Natural killer cell treated with Interleukin-12 subunit alpha and Interleukin-12 subunit beta and Interleukin-15 and Interleukin-18, amount 100 ng/mL, for 72 hours (primary cell): ENCODE measurements at places on chromosomes 7 and 10. TPM values are rescaled to one million over a fixed set of nuclear protein-coding genes. Genes with fewer than 3 reads are reported as not detected.
A peak's percentile ranks its signal among the peaks of the same experiment; 100 is the strongest.

GRCh38 chr10:114616516-114616915 is 41.6 kb downstream of the ABLIM1 start:
- H3K36me3 ChIP-seq = no peaks in the 10 kb centered on the region
- H3K27me3 ChIP-seq = peaks cover 11% of the 10 kb centered on the region
- H3K4me1 ChIP-seq = peaks cover 11% of the 10 kb centered on the region

GRCh38 chr10:69213591-69214311 is 6.4 kb upstream of the HKDC1 start:
- peaks cover 8% of the 10 kb centered on the region for H3K36me3 ChIP-seq
- no peak overlapping the region for H3K27ac ChIP-seq
- no peak overlapping the region for H3K4me3 ChIP-seq
- peaks cover 24% of the 10 kb centered on the region for H3K4me1 ChIP-seq
- DNase-seq = no peak

GTF2IRD2 gene
- 14.8 TPM for total RNA-seq

GRCh38 chr7:38169847-38170246 is 8.2 kb upstream of the STARD3NL start:
- no peaks in the 10 kb centered on the region for H3K36me3 ChIP-seq
- peaks cover 48% of the 10 kb centered on the region for H3K4me1 ChIP-seq
- peaks cover 15% of the 10 kb centered on the region for H3K27me3 ChIP-seq
- no peak for DNase-seq

- H3K27ac ChIP-seq = no peak overlapping the region
- no peak for DNase-seq
Observed at GRCh38 chr10:49276596-49276995, 22.4 kb upstream of the C10orf71 start.

DNA sequence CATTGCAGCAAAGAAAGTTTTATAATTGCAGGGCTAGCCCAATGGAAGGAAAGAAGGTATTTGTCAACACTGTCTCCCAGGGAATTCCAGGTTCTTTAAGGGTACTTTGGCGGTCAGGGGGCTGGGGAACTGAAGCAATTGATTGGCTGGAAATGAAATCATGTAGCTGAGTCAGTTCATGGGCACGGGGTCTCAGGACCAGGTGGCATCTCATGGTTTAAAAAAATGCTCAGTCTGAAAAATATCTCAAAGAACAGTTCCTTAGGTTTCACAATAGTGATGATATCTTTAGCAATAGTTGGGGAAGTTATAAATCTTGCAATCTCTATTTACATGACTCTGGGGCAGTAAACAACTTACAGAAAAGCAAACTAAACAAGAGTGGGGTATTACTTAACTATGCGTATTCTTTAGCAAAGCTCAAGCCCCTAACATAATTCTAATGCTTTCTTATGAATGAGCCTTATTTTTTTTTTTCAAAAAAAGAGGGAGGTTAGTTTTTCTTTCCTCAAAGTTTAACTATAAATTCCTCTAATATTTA is 376.9 kb upstream of the NRG3 start:
- no peak overlapping the region for H3K4me3 ChIP-seq
- DNase-seq = no peak
- no peaks in the 10 kb centered on the region for H3K27me3 ChIP-seq
- no peak overlapping the region for H3K27ac ChIP-seq
- H3K36me3 ChIP-seq = no peaks in the 10 kb centered on the region

DNA sequence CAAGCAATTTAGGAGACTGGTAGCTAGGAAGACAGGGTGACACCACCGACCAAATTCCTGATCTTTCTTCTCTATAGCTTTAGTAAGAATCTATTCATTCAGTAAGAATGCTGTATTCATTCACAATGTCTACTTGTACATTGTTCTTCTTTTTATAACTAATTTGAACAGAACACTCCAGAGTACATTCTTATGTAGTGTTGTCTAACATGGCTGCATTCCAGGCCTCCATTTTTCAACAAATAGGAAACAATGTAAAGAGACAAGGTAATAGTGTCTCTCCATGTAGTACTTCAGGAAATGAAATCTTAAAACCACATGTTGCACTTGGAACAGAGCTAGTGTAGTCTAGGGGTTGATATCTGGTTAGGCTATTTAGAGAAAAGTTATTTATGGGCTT is 1.8 kb downstream of the VCL start:
- H3K27me3 ChIP-seq = no peaks in the 10 kb centered on the region
- DNase-seq = no peak
- H3K4me3 ChIP-seq = peak overlapping the region; percentile 95
- H3K27ac ChIP-seq = peak overlapping the region; percentile 79

DNA sequence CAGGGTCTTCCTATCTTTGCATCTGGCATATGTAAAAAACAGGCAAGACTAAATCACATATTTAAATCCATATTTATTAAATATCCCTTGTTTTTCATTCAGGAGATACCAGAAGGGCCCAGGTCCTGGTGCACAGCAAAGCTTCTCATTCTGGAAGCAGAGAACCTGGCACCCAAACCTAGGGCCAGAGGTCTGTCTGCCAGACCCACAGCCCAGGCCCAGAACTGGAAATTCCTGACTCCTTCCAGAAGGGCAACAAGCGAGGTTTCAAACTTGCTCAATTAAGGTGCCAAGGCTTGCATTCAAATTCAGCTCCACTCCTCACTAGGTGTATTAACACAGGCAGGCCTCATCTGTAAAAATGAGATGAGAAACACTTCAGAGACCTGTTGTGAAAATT is 4.2 kb upstream of the MYO1G start:
- H3K4me1 ChIP-seq = peaks cover 74% of the 10 kb centered on the region
- no peak for DNase-seq
- no peaks in the 10 kb centered on the region for H3K27me3 ChIP-seq
- peaks cover 37% of the 10 kb centered on the region for H3K36me3 ChIP-seq
- peak overlapping the region; percentile 94 for H3K4me3 ChIP-seq
- peak overlapping the region; percentile 99 for H3K27ac ChIP-seq

DNA sequence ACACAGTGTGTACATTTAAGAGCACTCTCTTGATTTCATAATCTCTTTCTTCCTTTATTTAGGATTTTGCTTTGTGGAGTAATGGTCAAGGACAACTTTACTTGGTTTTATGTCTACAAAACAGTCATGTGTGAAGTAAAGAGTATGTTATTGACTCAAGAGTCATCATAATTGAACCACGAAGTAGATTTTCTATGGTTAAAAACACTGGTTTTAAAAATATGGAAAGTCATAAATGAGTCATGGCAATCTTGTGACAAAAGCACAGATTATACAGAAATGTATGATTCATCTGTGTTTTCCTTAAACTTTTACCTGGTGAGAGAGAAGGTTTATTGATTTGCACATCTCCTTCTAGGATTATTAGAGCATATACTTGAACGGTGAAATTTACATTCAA is 969.7 kb downstream of the GATA3 start:
- H3K4me1 ChIP-seq = no peaks in the 10 kb centered on the region
- no peak overlapping the region for H3K4me3 ChIP-seq
- no peak overlapping the region for H3K27ac ChIP-seq
- no peaks in the 10 kb centered on the region for H3K36me3 ChIP-seq
- no peak for DNase-seq

GRCh38 chr10:74194999-74195398 is 44.0 kb downstream of the ADK start:
- no peak for DNase-seq
- H3K27ac ChIP-seq = no peak overlapping the region
- H3K4me3 ChIP-seq = no peak overlapping the region
- no peaks in the 10 kb centered on the region for H3K27me3 ChIP-seq

GRCh38 chr7:103075337-103075918 is 488 bp downstream of the ARMC10 start:
- H3K27me3 ChIP-seq = no peaks in the 10 kb centered on the region
- peak; percentile 84 for DNase-seq
- H3K36me3 ChIP-seq = no peaks in the 10 kb centered on the region
- peaks cover 30% of the 10 kb centered on the region for H3K4me1 ChIP-seq
- peak overlapping the region; percentile 93 for H3K27ac ChIP-seq

GRCh38 chr7:148382596-148382995 is 208.0 kb upstream of the C7orf33 start:
- H3K27me3 ChIP-seq = peaks cover 11% of the 10 kb centered on the region
- H3K36me3 ChIP-seq = no peaks in the 10 kb centered on the region
- DNase-seq = no peak
- H3K27ac ChIP-seq = no peak overlapping the region
- no peak overlapping the region for H3K4me3 ChIP-seq

WNT8B gene
- total RNA-seq = not detected

- no peaks in the 10 kb centered on the region for H3K4me1 ChIP-seq
- no peak overlapping the region for H3K4me3 ChIP-seq
Observed at GRCh38 chr7:19587291-19587690, 121.5 kb downstream of the POLR1F start.

ZNF239 gene
- not detected for total RNA-seq

DNA sequence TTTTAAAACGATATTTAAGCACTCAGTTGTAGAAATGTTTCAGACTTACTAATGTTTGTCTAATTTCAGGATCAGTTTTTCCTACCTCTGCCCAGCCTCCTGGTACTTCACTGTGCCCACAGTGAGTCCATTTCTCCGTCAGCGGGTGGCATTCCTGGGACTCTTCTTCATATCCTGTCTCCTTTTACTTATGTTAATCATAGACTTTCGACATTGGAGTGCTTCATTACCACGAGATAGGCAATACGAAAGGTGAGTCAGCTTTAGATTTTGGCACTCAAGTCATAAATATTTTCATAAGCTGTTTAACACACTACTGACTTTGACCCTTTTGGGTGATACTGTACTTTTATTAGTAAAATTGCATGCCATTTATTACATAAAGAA is 2.1 kb downstream of the ENTPD7 start:
- peaks cover 14% of the 10 kb centered on the region for H3K4me1 ChIP-seq
- peaks cover 4% of the 10 kb centered on the region for H3K27me3 ChIP-seq
- no peak for DNase-seq
- H3K36me3 ChIP-seq = peaks cover 22% of the 10 kb centered on the region

- H3K27ac ChIP-seq = no peak overlapping the region
- no peak for DNase-seq
- H3K36me3 ChIP-seq = no peaks in the 10 kb centered on the region
- no peak overlapping the region for H3K4me3 ChIP-seq
- H3K4me1 ChIP-seq = no peaks in the 10 kb centered on the region
- H3K27me3 ChIP-seq = peaks cover 35% of the 10 kb centered on the region
Observed at GRCh38 chr10:10828623-10829022, 189.0 kb upstream of the CELF2 start.

GRCh38 chr10:77633376-77633775 is 4.2 kb downstream of the KCNMA1 start:
- H3K4me3 ChIP-seq = no peak overlapping the region
- H3K27ac ChIP-seq = no peak overlapping the region
- H3K4me1 ChIP-seq = peaks cover 6% of the 10 kb centered on the region
- no peak for DNase-seq
- H3K36me3 ChIP-seq = no peaks in the 10 kb centered on the region

DNA sequence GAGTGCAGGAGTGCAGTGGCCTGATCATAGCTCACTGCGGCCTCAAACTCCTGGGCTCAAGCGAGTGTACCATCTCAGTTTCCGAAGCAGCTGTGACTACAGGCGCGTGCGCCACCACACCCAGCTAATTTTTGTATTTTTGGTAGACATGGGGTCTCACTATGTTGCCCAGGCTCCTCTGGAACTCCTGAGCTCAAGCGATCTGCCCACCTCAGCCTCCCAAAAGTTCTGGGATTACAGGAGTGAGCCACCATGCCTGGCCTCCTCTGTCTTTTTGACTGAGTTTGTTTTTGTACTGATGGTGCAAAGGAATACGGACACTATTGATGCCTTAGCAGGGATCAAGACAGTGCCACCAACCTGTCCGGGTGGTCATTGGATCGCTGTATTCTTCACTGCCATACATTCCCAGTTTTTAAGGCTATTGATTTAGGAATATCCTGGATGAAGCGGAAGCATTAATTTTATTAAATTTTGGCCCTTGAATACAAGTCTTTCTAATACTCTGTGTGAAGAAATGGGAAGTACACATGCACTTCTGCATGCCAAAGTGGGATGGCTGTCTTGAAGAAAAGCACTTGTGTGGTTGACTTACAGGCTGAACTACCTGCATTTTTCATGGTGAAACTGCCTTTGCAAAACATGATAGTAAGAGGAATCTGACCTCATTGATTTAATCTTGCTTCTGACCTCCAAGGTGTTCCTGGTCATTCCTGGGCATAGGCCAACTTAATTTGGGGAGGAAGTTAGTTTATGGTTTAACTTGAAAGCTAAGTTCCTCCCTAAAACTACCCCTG is 2.1 kb upstream of the CUL2 start:
- H3K27me3 ChIP-seq = peaks cover 8% of the 10 kb centered on the region
- H3K4me1 ChIP-seq = peaks cover 36% of the 10 kb centered on the region
- no peak overlapping the region for H3K4me3 ChIP-seq
- no peak for DNase-seq
- H3K36me3 ChIP-seq = peaks cover 8% of the 10 kb centered on the region

CYP3A7 gene
- not detected for total RNA-seq

DNA sequence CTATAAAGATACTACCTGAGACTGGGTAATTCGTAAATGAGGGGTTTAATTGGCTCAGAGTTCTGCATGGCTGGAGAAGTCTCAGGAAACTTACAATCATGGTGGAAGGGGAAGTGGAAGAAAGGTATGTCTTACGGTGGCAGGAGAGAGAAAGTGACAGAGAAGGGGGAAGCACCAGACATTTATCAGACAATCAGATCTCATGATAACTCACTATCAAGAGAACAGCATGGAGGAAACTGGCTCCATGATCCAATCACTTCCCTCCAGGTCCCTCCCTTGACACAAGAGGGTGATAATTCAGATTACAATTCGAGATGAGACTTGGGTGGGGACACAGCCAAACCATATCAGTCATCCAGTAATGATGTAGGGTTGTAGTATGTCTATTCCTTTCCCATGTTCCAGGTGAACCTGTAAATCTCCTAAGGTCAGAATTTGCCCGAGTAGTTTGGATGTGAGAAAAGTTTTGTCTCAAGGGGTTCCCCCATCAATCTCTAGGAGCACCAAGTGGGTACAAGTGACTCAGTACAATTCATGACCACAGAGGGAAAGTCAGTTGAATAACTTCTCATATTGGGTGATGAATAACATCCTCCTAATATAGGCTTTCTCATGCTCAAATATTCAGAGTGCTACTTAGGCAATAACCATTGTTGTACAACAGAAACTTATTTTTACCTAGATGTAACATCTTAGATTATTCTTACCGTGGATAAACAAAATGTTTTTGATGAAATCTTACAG is 39.7 kb upstream of the MTPN start:
- H3K27me3 ChIP-seq = peaks cover 10% of the 10 kb centered on the region
- no peak for DNase-seq
- H3K4me3 ChIP-seq = no peak overlapping the region

DNA sequence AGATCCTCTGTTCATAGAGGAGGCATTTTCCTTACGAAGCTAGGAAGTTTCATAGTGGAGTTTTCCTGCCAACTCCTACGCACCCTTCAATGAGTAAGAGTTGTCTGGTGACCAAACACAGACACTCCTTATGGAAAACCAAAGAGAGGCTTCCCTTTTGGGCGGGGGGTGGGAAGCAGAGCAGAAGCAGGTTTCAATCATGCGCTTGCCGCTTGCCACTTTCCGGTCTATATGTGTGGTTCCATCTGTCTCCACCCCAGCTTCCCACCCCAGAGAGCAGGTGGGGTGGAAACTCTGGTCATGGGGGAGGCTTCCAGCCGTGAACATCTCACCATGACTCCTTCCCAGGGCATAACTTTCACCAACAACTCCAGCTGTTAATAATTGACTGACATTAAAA is 68.8 kb upstream of the GRB10 start:
- no peaks in the 10 kb centered on the region for H3K4me1 ChIP-seq
- H3K36me3 ChIP-seq = no peaks in the 10 kb centered on the region
- no peak overlapping the region for H3K27ac ChIP-seq
- no peak overlapping the region for H3K4me3 ChIP-seq
- H3K27me3 ChIP-seq = peaks cover 10% of the 10 kb centered on the region
